ENCODE measurements at places on chromosomes 6 and 20. TPM values are rescaled to one million over a fixed set of nuclear protein-coding genes. Genes with fewer than 3 reads are reported as not detected.

DNA sequence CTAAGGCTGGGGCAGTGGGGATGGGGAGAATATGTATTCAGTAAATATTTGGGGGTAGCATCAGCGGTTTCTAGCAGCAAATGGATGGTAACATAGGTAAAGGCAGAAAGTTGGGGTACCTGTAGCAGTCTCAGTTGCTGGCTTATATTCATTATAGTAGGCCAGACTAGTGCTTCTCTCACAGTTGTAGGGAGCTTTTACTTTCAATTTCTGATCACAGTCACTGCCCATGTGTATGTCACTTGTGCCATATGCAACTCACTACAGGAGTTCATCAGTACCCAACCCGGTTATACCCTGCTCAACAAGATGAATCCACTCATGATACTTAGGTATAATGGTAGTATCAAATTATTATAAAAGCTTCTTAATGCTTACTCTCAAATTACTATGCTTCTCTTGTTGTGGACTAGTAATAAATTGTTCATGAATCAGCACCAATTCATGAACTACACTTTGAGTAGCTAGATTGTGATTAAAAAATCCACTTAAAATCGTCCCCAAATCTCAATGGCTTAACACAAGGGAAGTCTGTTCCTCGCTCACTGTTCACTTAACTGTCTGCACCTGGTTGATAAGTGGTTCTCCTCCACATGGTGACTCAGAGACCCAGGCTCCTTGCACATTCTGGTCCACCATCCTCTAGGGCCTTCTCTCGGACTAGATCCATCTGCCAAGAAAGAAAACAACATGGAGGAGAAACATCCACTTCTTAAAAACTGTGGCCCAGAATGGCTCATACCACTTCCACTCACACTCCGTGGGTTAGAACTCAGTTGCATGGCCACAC is 31.3 kb upstream of the MYLIP start:
- DNase-seq: no peak

DNA sequence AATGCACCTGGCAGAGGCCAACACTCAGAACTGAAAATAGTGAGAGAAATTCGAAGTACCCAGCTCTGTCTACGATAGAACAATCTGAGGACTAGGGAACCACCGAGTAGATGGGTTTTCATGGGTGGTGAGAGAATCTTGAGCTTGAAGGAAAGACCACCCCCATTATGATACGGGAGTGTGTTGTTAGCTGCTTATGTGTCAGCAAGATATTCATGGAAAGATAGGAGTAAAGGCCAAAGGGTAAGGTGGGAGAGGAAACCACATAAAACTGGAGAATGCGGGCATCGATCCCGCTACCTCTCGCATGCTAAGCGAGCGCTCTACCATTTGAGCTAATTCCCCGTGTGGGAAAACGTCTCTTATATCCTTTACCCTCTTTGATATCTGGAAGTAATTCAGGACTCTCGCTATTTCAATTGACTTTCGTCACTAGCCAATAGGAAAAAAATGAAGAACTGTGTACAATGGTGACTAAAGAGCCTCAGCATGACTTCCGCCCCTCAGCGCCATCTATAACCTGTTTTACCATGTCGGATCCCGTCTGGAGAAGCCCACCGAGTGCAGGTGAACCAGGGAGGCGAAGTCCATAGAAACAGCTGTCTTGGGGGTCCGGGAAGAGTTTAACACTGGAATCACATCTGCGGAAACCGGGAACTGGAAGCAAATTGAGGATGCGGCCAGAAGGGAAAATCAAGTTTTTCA is 25.0 kb upstream of the ABT1 start:
- peak; percentile 83 for DNase-seq

GRCh38 chr20:4573564-4574355 is 147.9 kb upstream of the PRND start:
- no peak for DNase-seq

- DNase-seq: no peak
Measured at GRCh38 chr20:54587408-54587807, 112.0 kb downstream of the DOK5 start.

- peak; percentile 65 for DNase-seq
Measured at GRCh38 chr6:165662749-165663376, at the start of gene PDE10A. Gene PDE10A, minus strand, starts transcription at chr6:165663241. Its CDS starts 430 bp downstream, at chr6:165662811.

DNA sequence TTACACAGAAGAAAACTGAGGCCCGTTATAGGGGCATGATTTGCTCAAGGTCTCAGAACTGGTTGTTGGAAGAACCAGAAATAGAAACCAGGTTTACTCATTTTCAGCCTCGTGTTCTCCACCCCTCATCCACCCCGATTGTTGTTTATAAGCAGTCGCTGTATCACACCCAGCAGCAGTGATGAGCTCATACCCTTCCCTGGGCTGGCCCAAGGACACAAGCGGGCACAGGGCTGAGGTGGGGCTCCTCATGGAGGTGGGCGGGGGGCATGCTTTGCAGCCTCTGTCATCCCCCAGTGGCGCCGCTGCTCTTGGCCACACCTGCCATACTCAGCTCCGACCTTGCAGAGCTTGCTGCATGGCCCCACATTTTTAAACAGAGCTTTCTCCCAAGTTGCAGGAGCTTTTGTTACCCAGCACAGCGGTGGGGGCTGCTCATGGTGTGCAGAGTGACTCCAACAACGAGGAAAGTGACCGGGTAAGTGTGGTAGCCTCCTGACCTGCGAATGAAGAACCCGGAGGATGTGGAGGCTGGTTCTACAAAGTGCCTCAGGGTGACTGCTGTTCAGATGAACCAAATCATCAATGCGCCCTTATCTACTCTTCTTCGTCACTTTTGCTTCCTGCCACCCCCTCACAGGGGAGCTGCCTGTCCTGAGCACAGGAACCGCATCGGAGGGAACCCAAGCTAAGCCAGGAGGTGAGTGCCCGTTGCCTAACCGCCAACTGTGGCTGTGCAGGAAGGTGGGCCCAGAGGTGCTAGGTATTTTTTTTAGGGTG is 43.6 kb upstream of the NKX2-2 start:
- DNase-seq: no peak

- no peak for DNase-seq
Measured at GRCh38 chr6:164099269-164099865, 684.8 kb downstream of the QKI start.

DNA sequence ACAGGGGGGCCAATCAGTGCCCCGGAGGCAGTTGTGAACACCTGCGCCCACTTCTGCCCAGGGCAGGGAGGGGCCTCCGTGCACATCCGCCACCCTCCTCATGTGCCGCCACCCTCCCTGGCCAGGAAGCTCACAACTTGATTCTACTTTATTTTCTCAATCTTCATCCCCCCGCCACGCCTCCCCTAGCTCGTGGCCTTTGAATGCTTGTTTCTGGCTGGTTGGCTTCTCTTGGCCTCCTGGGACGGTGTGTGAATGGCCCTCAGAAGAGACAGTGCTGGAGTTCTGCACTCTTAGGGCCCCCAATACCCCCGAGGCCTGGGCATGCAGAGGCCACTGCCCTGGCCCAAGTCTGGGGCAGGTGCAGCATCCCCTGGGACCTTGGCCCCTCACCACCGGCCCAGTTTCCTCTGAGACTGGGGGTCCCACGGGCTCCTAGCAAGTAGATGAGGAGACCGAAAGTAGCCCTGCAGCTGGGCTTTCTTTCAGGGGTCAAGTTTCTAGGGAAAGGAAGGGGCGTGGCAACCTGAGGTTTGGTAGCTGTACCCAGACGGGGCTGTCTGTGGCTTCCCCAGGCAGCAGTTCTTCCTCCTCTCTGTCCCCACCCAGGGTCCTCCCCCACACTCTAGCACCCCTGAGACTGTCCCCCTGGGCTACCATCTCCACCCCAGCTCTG is 1.3 kb downstream of the RGS19 start:
- DNase-seq: no peak

- DNase-seq: no peak
Measured at GRCh38 chr6:155162682-155163081, 101.1 kb upstream of the CLDN20 start.

PDE10A gene
- total RNA-seq: 0.31 TPM

PCIF1 gene
- 26.6 TPM for total RNA-seq

TRAPPC3L gene
- not detected for total RNA-seq

FAM162B gene
- 2.3 TPM for total RNA-seq

SCRT2 gene
- not detected for total RNA-seq

ELOVL4 gene
- total RNA-seq: 10.1 TPM

SLC22A16 gene
- total RNA-seq: not detected

COL21A1 gene
- 1.4 TPM for total RNA-seq

MUCL3 gene
- 0.20 TPM for total RNA-seq

SIRPB2 gene
- not detected for total RNA-seq

Data from H9 (cell line).